Fibroblast of lung (primary cell): ENCODE measurements at places on chromosomes 4 and X. TPM values are rescaled to one million over a fixed set of nuclear protein-coding genes. Genes with fewer than 3 reads are reported as not detected.

DNA sequence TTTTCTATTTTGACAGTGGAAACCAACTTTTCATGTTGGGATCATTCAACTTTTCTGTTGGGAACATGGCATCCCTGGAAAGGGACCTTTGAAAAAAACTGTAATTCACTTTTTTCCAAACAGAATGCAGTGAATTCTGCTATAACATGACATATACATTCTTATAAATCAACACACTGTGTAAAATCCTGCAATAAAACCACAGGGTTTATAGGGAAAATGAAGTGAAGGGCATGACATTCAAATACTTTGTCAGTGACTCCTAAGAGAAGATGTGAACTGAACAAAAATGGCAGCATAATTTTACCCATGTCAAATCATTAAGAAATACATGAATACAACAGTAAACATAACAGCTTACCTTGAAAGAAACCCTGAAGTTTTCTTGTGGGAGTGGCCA is 264.5 kb upstream of the ANKRD50 start:
- DNase-seq = no peak
- no peak overlapping the region for H3K4me3 ChIP-seq
- no peak overlapping the region for H3K27ac ChIP-seq
- no peaks in the 10 kb centered on the region for H3K27me3 ChIP-seq

The CD99L2 gene
- total RNA-seq = 36.2 and 40.6 TPM in 2 replicates

GRCh38 chr4:8228319-8229250 is 29.5 kb downstream of the SH3TC1 start:
- H3K4me1 ChIP-seq = peaks cover 3% of the 10 kb centered on the region
- H3K4me3 ChIP-seq = no peak overlapping the region
- peak overlapping the region; percentile 14 for H3K27ac ChIP-seq
- DNase-seq = peak; percentile 80

- no peaks in the 10 kb centered on the region for H3K27me3 ChIP-seq
- no peak overlapping the region for H3K27ac ChIP-seq
- H3K36me3 ChIP-seq = no peaks in the 10 kb centered on the region
- DNase-seq = peak; percentile 6
- H3K4me1 ChIP-seq = no peaks in the 10 kb centered on the region
- no peak overlapping the region for H3K4me3 ChIP-seq
These were observed 10.1 kb upstream of the SASH3 start for GRCh38 chrX:129769467-129770154.

The F9 gene
- total RNA-seq = not detected in 2 replicates

DNA sequence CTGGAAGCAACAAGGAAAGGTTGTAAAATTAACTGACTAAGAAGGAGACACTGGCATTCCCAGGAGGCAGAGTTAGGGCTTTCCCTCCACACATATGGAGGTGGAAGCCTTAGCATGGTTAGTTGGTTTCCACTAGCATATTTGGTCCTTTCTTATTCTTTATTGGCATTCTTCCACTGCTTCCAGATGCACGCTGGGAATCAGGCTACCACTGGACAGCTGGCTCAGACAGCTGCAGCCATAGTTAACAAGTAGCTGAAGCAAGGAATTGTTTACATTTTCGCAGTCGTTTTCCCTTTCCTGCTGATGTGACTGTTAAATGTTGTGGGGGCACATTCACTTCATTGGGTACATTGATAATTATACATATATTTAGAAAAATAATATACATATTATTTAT is 169.2 kb downstream of the GRIA2 start:
- H3K27me3 ChIP-seq = no peaks in the 10 kb centered on the region
- no peaks in the 10 kb centered on the region for H3K4me1 ChIP-seq
- no peak for DNase-seq
- no peak overlapping the region for H3K27ac ChIP-seq
- no peak overlapping the region for H3K4me3 ChIP-seq

GRCh38 chrX:148271263-148271662 is 229.2 kb upstream of the AFF2 start:
- no peak overlapping the region for H3K4me3 ChIP-seq
- H3K4me1 ChIP-seq = no peaks in the 10 kb centered on the region
- no peaks in the 10 kb centered on the region for H3K27me3 ChIP-seq

GRCh38 chrX:24668111-24668510 is 21.0 kb upstream of the PCYT1B start:
- H3K4me1 ChIP-seq = no peaks in the 10 kb centered on the region
- H3K4me3 ChIP-seq = no peak overlapping the region
- no peaks in the 10 kb centered on the region for H3K36me3 ChIP-seq
- no peak overlapping the region for H3K27ac ChIP-seq

The IL13RA2 gene
- 42.1 and 67.5 TPM in 2 replicates for total RNA-seq

- no peak within 1 kb of the TSS for H3K4me3 ChIP-seq
- peaks cover 2% of the 10 kb centered on the region for H3K27me3 ChIP-seq
- no peaks in the 10 kb centered on the region for H3K36me3 ChIP-seq
- H3K4me1 ChIP-seq = no peaks in the 10 kb centered on the region
- no peak within 1 kb of the TSS for H3K27ac ChIP-seq
- no peak for DNase-seq
These were observed at the start of gene PPP2R2C for GRCh38 chr4:6472387-6473263. PPP2R2C (minus strand) TSS chr4:6472614; CDS start chr4:6472229, 385 bp downstream.

The P2RY4 gene
- total RNA-seq = under 0.01 TPM in 2 replicates

DNA sequence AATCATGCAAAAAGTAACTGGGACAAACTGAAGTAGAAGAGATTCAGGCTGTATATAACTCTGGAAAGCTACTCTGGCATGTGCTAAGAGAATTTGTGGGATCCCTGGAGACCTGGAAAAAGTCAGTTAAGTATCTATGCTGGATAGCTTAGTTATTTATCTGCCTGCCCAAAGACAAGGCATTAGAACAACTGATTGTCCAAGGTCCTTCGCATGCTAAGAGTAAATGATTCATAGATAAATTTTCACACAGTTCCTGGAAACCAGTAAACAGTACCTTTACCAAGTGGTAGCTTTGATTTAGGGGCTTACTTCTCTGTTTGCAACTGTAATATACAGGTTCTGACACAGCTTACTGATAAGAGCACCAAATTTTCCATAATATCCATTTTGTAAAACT is 104.8 kb downstream of the ATP11C start:
- H3K4me1 ChIP-seq = peaks cover 10% of the 10 kb centered on the region
- no peaks in the 10 kb centered on the region for H3K27me3 ChIP-seq
- H3K4me3 ChIP-seq = no peak overlapping the region
- DNase-seq = no peak
- H3K27ac ChIP-seq = no peak overlapping the region

GRCh38 chr4:7939377-7940108 is at the start of gene AFAP1:
AFAP1 (minus strand) TSS chr4:7939861; CDS start chr4:7872078, 67,783 bp downstream.
- no peaks in the 10 kb centered on the region for H3K4me1 ChIP-seq
- no peaks in the 10 kb centered on the region for H3K36me3 ChIP-seq
- H3K27ac ChIP-seq = peak within 1 kb of the TSS; percentile 79
- DNase-seq = peak; percentile 79
- H3K27me3 ChIP-seq = no peaks in the 10 kb centered on the region

The FMR1NB gene
- not detected in 2 replicates for total RNA-seq

GRCh38 chrX:69614886-69615285 is 1.0 kb upstream of the EDA start:
- no peak overlapping the region for H3K27ac ChIP-seq
- H3K36me3 ChIP-seq = no peaks in the 10 kb centered on the region
- no peaks in the 10 kb centered on the region for H3K4me1 ChIP-seq

DNA sequence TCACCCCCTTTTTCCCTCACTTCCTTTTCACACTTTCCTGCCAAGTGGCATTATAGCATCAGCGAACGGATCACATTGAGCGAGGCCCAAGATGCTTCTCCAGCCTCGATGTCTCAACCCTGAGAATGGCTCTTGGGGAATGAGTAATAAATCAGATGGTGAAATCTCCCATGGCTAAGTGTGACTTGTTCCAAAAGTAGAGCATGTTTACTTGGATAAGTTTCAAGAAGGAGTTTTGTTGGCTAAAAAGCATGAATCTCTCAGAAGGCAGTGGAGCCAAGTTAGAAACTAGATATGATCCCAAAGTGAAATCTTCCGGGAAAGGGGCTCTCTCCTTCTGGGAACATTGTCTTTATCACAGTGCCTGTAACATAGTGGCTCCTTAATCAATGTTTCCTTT is 316.3 kb downstream of the CAMK2D start:
- peaks cover 3% of the 10 kb centered on the region for H3K4me1 ChIP-seq
- H3K36me3 ChIP-seq = no peaks in the 10 kb centered on the region
- peak overlapping the region; percentile 14 for H3K4me3 ChIP-seq
- DNase-seq = peak; percentile 99
- H3K27ac ChIP-seq = peak overlapping the region; percentile 70

The DIAPH2 gene
- total RNA-seq = 18.0 and 18.5 TPM in 2 replicates

The MAP7D3 gene
- total RNA-seq = 19.0 and 20.5 TPM in 2 replicates

- no peaks in the 10 kb centered on the region for H3K36me3 ChIP-seq
- H3K27me3 ChIP-seq = no peaks in the 10 kb centered on the region
- no peak overlapping the region for H3K27ac ChIP-seq
- no peak for DNase-seq
- peaks cover 3% of the 10 kb centered on the region for H3K4me1 ChIP-seq
These were observed 11.1 kb upstream of the FAM9C start for GRCh38 chrX:13055486-13055885.

- DNase-seq = no peak
- H3K4me1 ChIP-seq = no peaks in the 10 kb centered on the region
- no peaks in the 10 kb centered on the region for H3K36me3 ChIP-seq
- H3K27me3 ChIP-seq = no peaks in the 10 kb centered on the region
- H3K27ac ChIP-seq = no peak overlapping the region
These were observed 337.0 kb upstream of the MAGEB16 start for GRCh38 chrX:35461164-35461563.

The TASL gene
- not detected in 2 replicates for total RNA-seq

GRCh38 chr4:120853161-120853935 is 69.2 kb downstream of the PRDM5 start:
- no peaks in the 10 kb centered on the region for H3K36me3 ChIP-seq
- DNase-seq = peak; percentile 61

The TRIML2 gene
- under 0.01 and 0.26 TPM in 2 replicates for total RNA-seq

GRCh38 chrX:112818114-112819007 is 22.3 kb downstream of the AMOT start:
- no peak overlapping the region for H3K27ac ChIP-seq
- no peak for DNase-seq
- no peaks in the 10 kb centered on the region for H3K27me3 ChIP-seq
- peaks cover 3% of the 10 kb centered on the region for H3K4me1 ChIP-seq

The RHOXF2B gene
- not detected in 2 replicates for total RNA-seq

The XKRX gene
- total RNA-seq = under 0.01 and 0.17 TPM in 2 replicates

DNA sequence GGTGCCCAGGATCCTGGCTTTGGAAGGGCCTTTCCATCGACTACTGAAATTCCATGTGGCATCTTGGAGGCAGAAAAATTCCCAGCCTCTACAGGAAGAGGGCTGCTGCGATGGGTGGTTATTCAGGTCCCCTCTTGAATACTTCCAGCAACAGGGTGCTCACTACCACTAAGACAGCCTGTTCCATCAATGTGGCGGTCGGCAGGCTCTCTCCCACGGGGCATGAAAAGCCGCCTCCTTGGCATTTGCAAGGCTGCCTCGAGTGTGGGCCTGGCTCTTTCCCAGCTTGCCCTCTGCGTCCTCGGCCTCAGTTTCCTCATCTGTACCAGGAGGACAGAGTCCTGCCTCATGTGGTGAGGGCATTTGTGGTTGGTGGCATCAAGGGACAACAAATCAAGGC is 62.4 kb downstream of the ADRA2C start:
- no peak overlapping the region for H3K4me3 ChIP-seq
- no peaks in the 10 kb centered on the region for H3K27me3 ChIP-seq
- H3K4me1 ChIP-seq = no peaks in the 10 kb centered on the region
- H3K27ac ChIP-seq = no peak overlapping the region
- no peaks in the 10 kb centered on the region for H3K36me3 ChIP-seq
- DNase-seq = no peak

The FGF5 gene
- 5.4 and 25.8 TPM in 2 replicates for total RNA-seq

The TRO gene
- 11.3 and 13.0 TPM in 2 replicates for total RNA-seq

The ATOH1 gene
- not detected in 2 replicates for total RNA-seq

GRCh38 chrX:155767051-155767875 is 113.9 kb upstream of the VAMP7 start:
- H3K4me3 ChIP-seq = peak overlapping the region; percentile 53
- peak; percentile 84 for DNase-seq
- H3K36me3 ChIP-seq = no peaks in the 10 kb centered on the region
- H3K27ac ChIP-seq = peak overlapping the region; percentile 45
- H3K4me1 ChIP-seq = no peaks in the 10 kb centered on the region

DNA sequence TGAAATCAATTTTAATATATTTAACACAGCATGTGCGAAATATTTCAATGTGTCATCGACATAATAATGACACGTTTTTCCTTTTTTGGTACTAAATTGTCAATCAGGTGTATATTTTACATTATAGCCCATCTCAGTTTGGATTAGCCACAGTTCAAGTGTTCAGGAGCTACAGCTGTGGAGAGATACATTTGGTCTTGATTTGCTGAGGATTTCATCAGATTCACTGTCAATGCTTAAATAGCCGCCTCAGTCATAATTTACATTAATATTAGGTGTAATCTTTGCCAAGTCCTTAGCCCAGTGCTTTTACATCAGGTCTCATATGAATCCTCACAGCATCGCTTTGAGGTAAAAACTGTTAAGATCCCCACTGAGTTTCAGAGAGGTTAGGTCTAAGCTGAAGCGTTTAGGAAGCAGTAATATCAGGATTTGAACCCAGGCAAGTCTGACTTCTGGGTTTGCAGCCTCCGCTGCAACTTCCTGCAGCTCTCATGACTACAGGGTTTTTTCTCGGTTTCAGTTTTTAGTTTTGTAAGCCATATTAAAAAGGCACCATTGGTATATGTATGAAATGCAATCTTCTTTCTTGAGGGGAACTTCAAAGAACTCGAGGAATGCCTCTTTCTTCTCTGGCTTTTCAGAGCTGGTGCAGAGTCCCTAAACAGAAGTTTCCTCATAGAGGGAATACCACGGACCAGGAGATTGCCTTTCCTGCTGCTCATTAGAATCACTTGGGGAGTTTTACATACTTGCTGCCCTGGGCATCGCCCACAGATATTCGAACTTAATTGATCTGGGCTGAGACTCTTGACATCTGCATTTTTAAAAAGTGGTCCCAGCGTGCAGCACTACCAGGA is 6.4 kb downstream of the MTM1 start:
- no peaks in the 10 kb centered on the region for H3K4me1 ChIP-seq
- no peak overlapping the region for H3K27ac ChIP-seq
- H3K4me3 ChIP-seq = no peak overlapping the region
- H3K36me3 ChIP-seq = no peaks in the 10 kb centered on the region
- no peaks in the 10 kb centered on the region for H3K27me3 ChIP-seq

The F11 gene
- not detected in 2 replicates for total RNA-seq

DNA sequence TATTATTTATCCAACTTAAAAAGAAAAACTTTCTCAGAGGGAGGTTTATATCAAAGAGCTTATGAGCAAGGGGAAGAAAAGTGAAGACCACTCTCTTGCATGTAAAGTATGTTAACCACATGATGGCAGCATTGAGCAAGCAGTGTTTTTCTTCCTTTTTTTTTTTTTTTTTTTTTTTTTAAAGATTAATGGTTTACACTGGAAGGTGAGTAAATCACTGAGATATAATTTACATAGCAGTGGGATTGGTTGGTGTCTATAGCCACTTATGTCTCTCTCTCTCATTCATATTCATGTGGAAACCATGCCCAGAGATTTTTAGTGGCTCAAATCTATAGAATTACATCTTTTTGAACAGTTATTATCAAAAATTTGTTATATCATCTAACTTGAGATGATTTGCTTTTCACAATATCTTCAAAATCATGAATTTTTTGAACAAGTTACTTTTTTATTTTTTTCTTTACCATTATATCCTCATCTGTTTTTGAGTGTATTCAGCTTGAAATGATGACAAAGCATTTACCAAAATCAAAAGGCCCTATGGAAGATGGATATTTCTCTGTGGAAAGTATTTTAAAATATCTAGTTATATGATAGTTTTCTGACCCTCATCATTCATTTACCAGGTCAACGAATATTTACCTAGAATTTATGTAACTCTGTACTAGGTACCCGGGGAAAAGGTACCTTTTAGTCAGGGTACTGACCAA is 31.6 kb downstream of the MTHFD2L start:
- H3K4me1 ChIP-seq = no peaks in the 10 kb centered on the region
- no peaks in the 10 kb centered on the region for H3K36me3 ChIP-seq
- no peaks in the 10 kb centered on the region for H3K27me3 ChIP-seq
- no peak overlapping the region for H3K27ac ChIP-seq
- DNase-seq = peak; percentile 75
